ENCODE measurements at places on chromosomes 7 and 10.

GRCh38 chr10:8279598-8279997, 225.1 kb downstream of the GATA3 start:
- no peak for DNase-seq

- no peak for DNase-seq
These were observed 203.5 kb downstream of the PPP1R3A start for GRCh38 chr7:113715262-113715661.

DNA sequence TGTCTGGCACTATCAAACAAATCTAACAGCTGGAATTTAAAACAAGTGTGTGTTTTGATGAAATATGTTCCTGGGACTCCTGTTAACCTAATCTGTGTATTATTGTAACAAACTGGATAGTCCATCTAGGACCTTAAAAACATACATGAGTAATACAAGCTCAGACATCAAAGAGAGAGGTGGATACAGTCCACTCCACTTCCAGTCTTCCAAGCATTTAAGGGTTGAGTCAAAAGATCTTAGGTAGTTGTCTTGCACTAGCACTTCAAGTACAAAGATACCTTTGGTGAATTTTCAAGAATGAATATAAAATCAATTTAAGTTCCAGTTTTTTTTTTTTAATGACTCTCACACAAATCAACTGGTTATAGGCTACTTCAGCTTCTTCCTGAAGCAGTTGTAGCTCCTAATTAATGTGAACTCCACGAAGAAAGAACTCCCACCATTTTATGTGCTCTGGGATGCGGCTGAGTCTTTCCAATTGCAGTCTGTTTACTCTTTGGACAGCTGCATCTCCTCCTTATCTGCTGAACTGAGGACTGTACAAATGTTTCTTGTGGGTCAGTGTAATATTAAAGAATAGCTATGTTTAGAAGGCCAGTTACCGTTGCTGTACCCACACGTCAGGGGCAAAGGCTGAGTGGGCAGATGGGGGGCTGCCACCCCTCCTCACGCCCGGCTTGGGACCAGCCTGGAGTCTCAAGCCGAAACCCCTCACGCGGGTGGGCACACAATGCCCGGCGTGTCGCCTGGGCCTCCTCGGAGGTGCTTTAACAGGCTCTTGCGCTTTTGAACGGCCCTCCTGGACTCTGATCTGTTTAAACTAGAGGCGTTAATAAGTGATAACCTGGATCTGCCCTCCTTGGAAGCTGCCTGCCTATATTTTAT, 2.9 kb upstream of the IGF2BP3 start:
- no peak for DNase-seq

GRCh38 chr10:11379771-11380170, 231.7 kb downstream of the USP6NL start:
- no peak for DNase-seq

DNA sequence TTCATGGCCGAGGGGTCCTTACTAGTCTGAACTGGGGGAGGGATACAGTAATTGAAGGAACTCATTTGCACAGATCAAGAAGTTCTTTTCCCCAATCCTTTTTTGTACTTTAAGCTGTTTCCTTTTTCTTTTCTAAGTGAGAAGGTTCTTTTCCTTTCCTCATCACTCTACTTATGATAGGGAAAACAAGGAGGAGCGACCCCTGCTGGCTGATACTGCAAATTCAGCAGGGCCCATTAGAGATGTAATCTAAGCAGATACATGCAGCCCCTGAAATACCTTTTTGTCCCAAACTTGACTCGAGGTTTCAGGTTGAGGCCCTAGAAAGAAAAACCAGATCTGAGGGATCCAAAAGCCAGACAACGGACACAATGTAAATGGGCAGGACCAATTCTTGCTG, 305.5 kb downstream of the DNAJB9 start:
- no peak for DNase-seq

- no peak for DNase-seq
These were observed 176.5 kb upstream of the FAM3C start for GRCh38 chr7:121572615-121573014.

DNA sequence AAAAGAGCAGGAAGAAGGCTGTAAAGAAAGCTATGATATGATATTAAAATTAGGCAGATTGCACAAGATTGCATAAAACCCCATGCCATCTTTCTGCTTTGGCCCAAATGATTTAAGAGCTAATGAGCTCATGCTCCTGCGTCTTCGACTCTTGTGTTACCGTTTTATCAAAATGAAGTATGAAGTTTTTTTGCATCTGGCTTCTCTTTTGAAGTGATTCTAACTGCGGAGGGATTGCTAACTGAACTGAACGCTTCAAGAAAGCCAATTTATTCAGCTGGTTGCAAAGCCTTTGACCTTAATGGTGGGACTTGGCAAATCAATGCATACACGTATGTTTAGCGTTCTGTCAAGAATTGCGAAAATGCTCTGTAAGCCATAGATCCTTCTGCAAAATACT, 282.9 kb downstream of the TWIST1 start:
- DNase-seq, result no peak

Measured in tibial nerve (tissue), 4 donors.